ENCODE measurements at places on chromosomes 7 and 10.

DNA sequence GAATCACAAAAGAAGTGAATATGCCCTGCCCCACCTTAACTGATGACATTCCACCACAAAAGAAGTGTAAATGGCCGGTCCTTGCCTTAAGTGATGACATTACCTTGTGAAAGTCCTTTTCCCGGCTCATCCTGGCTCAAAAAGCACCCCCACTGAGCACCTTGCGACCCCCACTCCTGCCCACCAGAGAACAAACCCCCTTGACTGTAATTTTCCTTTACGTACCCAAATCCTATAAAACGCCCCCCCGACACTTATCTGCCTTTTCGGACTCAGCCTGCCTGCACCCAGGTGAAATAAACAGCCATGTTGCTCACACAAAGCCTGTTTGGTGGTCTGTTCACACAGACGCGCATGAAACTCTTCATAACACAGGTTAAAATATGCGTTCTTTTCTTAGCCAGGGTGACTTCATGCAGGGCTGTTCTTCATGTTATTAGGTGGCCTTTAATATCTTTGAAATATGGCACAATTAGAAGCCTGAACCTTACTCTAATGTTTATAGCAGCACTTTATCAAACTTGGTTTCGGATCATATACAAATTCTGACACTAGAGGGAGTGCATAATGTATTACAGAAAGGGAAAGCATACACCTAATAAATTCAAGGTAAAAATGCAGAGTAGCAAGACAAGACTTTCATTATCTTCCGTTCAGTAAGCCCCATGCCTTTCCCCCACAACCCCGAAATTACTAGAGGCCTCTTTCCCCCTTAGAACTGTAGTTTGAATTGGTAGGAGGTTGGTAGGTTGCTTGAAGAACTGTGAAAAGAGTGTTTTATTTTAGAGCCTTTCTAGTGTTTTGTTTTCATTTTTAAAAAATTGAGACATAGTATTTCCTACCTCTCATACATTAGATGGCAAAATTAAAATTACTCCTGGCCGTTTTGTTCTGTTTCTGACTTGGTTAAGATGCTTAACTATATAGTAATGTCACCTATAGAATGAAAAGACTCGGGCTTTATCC lies 117.9 kb downstream of the NPY start:
- no peak for DNase-seq

DNA sequence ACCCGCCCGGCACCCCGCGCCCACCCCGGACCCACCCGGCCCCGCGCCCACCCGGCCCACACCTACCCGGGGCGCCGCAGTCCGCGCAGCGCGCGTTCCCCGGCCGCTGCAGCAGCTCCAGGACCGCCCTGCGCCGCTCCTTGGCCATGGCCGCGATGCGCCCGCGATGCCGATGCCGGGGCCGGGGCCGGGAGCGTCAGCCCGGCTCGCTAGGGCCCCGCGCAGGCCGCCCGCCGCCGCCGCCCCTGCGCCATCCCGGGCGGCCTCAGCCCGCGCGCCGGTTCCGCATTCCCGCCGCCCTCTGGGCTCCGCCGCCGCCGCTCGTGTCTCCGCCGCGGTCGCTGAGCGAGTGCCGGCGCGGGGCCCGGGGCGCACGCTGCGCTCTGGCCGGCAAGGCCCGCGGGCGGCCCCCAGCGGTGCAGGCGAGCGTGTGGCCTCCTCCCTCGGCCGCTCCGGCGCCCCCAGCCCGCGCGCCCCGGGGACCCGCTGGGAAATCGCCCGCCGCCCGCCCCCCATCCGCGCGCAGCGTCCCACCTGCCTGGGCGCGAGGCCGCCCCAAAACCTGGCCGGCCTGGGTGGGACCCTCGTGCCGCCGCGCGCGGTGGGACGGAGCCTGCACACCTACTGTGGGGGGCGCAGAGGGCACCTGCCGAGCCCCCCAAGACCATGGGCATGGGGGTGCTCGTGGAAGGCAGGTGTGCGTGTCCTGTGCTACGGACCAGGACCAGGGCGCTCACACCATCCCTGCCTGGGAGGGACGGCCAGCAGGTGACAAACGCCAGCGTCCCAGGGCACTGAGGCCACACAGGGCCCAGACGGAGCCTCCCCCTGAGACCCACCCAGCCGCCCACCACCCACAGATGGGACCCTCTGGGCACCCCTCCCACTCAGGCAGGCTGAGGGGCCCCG lies at the start of gene ADAP1:
Gene ADAP1 (minus strand): TSS at position 351 of the 909 bp plus-strand sequence. CDS start 203 bp downstream, at position 148.
- peak; percentile 85 for DNase-seq

DNA sequence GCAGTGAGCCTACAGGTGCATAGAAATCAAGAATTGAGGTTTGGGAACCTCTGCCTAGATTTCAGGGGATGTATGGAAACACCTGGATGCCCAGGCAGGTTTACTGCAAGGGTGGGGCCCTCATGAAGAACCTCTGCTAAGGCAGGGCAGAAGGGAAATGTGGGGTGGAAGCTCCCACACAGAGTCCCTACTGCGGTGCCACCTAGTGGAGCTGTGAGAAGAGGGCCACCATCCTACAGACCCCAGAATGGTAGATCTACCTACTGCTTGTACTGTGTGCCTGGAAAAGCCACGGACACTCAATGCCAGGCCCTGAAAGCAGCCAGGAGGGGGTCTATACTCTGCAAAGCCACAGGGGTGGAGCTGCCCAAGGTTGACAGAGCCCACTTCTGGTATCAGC lies 533.5 kb downstream of the GPAM start:
- no peak for DNase-seq

GRCh38 chr10:103480521-103480920 lies 1.5 kb upstream of the CALHM3 start:
- no peak for DNase-seq

GRCh38 chr7:121954803-121955202 lies 81.8 kb downstream of the PTPRZ1 start:
- no peak for DNase-seq

- DNase-seq = no peak
These were observed 59.1 kb downstream of the BPGM start for GRCh38 chr7:134705716-134706115.

GRCh38 chr10:122510736-122511135 lies 49.4 kb downstream of the HTRA1 start:
- DNase-seq = no peak

- DNase-seq = no peak
These were observed 167.0 kb upstream of the MTPN start for GRCh38 chr7:136144182-136144581.

- DNase-seq = no peak
These were observed 17.2 kb upstream of the BMPER start for GRCh38 chr7:33888166-33888565.

- no peak for DNase-seq
These were observed 11.8 kb upstream of the TNRC18 start for GRCh38 chr7:5435291-5436002.

GRCh38 chr7:106639476-106640334 lies 21.3 kb downstream of the CCDC71L start:
- no peak for DNase-seq

GRCh38 chr7:156096771-156097538 lies 284.7 kb upstream of the SHH start:
- DNase-seq = no peak

- no peak for DNase-seq
These were observed 49.4 kb downstream of the MRPL32 start for GRCh38 chr7:42981601-42982000.

- no peak for DNase-seq
These were observed 10.4 kb downstream of the TMEM184A start for GRCh38 chr7:1545417-1546246.

- DNase-seq = no peak
These were observed 157.5 kb upstream of the PHYHIPL start for GRCh38 chr10:59018977-59019376.

DNA sequence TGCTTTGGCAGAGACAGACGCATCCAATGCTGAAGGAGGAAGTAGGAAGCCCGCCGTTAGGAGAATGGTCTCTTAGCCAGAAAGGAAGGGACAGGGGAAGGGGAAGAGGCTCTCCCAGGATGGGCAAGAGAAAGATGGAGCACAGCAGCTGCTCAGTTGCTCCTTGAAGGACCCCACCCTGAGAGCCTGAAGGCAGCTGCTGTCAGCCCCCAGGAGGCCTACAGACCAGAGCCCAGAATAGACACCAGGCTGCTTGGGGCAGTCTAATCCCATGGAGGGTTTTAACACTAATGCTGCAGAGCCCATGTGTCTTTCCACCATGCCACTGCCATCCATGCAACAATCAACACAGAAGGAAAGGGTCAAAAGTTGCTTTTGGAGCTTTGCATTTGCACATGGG lies 3.5 kb upstream of the C7orf33 start:
- DNase-seq = no peak

Measured in posterior vena cava (tissue), 2 donors.